Sigmoid colon (tissue), 7 donors: ENCODE measurements at places on chromosomes 4 and X. TPM values are rescaled to one million over a fixed set of nuclear protein-coding genes. Genes with fewer than 3 reads are reported as not detected.

FRG2 gene
- total RNA-seq: not detected

FAT1 gene
- total RNA-seq: 146 TPM

LGI2 gene
- total RNA-seq: 2.5 TPM

TMEM128 gene
- 11.1 TPM for total RNA-seq

MAOB gene
- total RNA-seq: 65.4 TPM

FGA gene
- total RNA-seq: not detected

FGF13 gene
- 13.0 TPM for total RNA-seq

GPR82 gene
- 1.4 TPM for total RNA-seq

TCEAL5 gene
- total RNA-seq: not detected

BEX2 gene
- 10.7 TPM for total RNA-seq

MAGEC2 gene
- not detected for total RNA-seq

DCAF8L2 gene
- not detected for total RNA-seq

HOPX gene
- total RNA-seq: 51.5 TPM

CAPN6 gene
- 0.99 TPM for total RNA-seq

USP17L29 gene
- total RNA-seq: not detected

WDR1 gene
- 267 TPM for total RNA-seq

HSD17B11 gene
- total RNA-seq: 57.3 TPM

GAGE13 gene
- not detected for total RNA-seq

ANKRD37 gene
- total RNA-seq: 10.8 TPM

HPSE gene
- total RNA-seq: 0.54 TPM

UGT2B7 gene
- not detected for total RNA-seq

PNMA6F gene
- not detected for total RNA-seq

CCDC149 gene
- total RNA-seq: 21.3 TPM

NFKB1 gene
- 27.0 TPM for total RNA-seq

CDS1 gene
- 0.28 TPM for total RNA-seq

ADGRL3 gene
- 8.9 TPM for total RNA-seq

GAGE12E gene
- not detected for total RNA-seq

SORCS2 gene
- 4.1 TPM for total RNA-seq

PPBP gene
- total RNA-seq: not detected
